ENCODE measurements at places on chromosomes 5 and 9. TPM values are rescaled to one million over a fixed set of nuclear protein-coding genes. Genes with fewer than 3 reads are reported as not detected.

The PCDHGA2 gene
- 15.8 TPM for total RNA-seq

The NR6A1 gene
- 3.2 TPM for total RNA-seq

The COL23A1 gene
- total RNA-seq = 6.9 TPM

The IL7R gene
- total RNA-seq = 0.82 TPM

The PLEKHG4B gene
- total RNA-seq = 10.1 TPM

The CD274 gene
- total RNA-seq = 1.4 TPM

The MCC gene
- total RNA-seq = 127 TPM

The PCDHB4 gene
- 4.5 TPM for total RNA-seq
